ENCODE measurements at places on chromosomes 13 and 19. TPM values are rescaled to one million over a fixed set of nuclear protein-coding genes. Genes with fewer than 3 reads are reported as not detected.

UBL3 gene
- total RNA-seq = 28.2 TPM

ZNF555 gene
- total RNA-seq = 2.0 TPM

TEX26 gene
- total RNA-seq = not detected

MAB21L1 gene
- 0.32 TPM for total RNA-seq

IZUMO4 gene
- 11.4 TPM for total RNA-seq

CPB2 gene
- not detected for total RNA-seq

RNF225 gene
- 25.2 TPM for total RNA-seq

ATP12A gene
- 0.31 TPM for total RNA-seq

KLHL1 gene
- not detected for total RNA-seq

KIR2DL4 gene
- total RNA-seq = not detected

ZNF492 gene
- 0.09 TPM for total RNA-seq

ADAMTS10 gene
- 2.0 TPM for total RNA-seq

FUT6 gene
- total RNA-seq = 75.3 TPM

TMEM221 gene
- not detected for total RNA-seq

ZNF729 gene
- total RNA-seq = not detected

DENND1C gene
- 0.62 TPM for total RNA-seq

PPM1N gene
- 3.8 TPM for total RNA-seq

TMPRSS9 gene
- total RNA-seq = 0.19 TPM

HOMER3 gene
- 10.7 TPM for total RNA-seq

All from esophagus squamous epithelium (tissue), 5 donors.